Lower leg skin (tissue), 4 donors: ENCODE measurements at places on chromosomes 1 and 21. TPM values are rescaled to one million over a fixed set of nuclear protein-coding genes. Genes with fewer than 3 reads are reported as not detected.

DNA sequence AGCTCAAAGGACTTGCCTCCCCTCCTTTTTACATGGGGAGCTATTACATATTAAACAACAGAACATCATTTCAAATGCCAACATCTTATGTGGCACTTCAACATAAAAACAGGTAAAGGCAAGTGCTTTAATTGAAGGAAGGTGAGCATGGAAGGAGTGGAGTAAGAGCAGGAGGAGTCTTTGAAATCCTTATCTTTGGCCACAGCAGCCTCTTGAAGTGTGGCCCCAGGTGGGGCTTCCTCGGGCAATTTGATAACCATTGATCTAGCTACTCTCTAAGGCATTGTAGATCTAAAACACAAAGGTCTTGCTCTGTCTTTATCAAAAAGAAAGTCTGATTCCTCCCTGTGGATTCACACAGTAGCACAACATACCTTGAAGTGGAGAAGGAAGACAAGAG is 70.9 kb upstream of the PPP2R5A start:
- DNase-seq: no peak

- peak; percentile 55 for DNase-seq
Observed at GRCh38 chr1:182601416-182601786, 2.8 kb downstream of the RGS16 start.

DNA sequence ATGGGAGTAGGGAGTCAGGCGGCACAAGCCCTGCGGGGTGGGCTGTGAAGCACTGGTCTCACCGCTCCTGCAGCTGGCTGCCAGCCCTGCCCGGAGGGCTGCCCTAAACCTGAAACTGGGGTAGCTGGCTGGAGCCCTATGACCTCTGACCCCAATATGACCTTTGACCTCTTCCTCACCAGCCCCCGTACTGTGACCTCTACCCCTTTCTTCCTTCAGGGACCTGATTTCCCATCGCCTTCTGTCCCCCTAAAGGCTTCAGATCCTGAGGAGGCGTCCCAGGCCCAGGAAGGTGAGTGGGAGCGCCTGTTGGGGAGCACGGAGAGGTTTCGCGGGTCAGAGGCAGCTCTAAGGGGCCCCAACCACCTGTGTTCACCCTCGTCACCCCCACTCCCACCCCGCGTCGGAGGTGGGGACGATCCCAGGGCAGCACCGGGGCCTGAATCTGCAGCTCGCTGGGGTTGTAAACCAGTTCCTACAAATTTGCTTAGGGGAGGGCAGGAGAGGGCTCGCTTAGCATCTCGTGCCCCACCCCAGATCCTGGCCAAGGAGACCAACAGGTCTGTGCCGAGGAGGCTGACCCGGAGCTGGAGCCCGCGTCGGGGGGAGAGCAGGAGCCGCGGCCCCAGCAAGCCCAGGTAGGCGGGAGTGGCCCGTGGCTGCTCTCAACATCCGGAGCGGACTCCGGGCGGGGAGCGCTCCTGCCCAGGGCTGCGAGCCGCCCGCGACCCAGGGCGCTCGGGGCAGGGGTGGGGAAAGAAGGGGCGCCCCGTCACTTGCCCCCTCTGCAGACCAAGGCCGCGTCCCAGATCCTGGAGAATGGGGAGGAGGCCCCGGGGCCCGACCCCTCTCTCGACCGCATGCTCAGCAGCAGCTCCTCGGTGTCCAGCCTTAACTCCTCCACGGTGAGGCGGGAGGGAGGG is 7.3 kb downstream of the SYTL1 start:
- no peak for DNase-seq

DNA sequence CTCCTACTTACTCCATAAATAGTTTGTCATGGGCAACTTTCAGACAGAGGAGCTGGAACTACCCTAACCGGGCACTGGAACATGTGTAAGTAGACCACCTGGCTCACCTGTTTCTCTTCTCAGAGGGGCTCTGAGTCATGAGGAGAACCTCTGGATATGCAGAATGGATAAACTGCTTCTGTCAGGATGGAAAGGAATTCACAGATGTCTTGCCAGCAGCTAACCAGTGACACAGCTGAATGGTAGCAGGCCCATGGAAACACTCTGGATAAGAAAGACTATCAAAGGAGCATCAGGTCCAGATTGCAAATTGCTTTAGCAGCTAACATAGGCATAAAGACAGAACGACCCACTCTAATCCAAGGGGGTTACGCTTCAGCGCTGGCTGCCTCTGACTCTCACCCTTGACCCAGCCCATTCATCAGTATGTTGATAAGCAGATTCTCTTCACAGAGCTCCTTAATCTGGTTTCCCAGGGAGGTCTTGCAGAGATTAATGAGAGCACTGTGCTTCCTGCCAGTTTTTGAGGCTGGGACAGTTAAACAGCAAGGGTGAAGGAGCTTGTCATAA is 54.2 kb downstream of the HIVEP3 start:
- DNase-seq: no peak

DNA sequence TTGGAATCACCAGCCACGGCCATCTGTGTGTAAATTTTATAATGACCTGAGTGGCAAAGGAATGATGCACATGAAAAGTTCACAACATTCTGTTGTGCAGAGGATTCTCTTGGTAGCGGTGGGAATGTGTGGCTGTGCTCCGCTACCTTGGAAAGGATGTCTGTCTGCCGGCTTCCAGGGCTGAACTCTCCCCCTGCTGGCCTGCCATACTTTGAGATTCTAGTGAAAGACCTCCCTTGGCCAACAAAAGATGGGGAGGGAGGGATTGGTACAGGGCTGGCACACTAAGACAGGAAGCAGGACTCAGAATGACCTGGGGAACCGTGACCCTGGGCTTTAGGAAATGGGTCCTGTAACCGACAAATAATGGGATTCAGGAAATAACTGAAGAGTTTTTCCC is 194.5 kb upstream of the PLD5 start:
- no peak for DNase-seq

The DMRTA2 gene
- total RNA-seq: 0.23 TPM

- no peak for DNase-seq
Observed at GRCh38 chr1:8671306-8671917, 146.0 kb downstream of the RERE start.

DNA sequence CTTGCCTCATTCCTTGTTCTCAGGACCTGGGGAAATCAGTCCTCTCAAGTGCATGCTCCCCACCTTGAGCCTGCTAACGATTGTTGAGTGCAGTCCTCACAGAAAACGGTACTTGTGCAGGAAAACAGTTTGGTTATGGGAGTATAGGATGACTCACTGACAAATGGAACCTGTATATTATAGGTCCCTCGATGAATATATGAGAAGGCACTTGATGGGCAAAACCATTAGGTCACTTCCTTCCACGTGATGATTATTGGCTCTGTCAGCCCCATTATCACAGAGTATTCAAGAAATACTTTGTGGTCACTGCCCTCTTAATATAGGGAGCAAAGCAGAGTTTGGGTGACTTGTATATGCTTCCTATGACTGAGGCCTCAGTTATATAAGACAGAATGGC is 6.2 kb downstream of the CCDC17 start:
- no peak for DNase-seq

The FALEC gene
- not detected for total RNA-seq

The TTLL10 gene
- not detected for total RNA-seq

GRCh38 chr1:41856944-41857285 is 61.8 kb downstream of the HIVEP3 start:
- DNase-seq: no peak

- no peak for DNase-seq
Observed at GRCh38 chr1:193626695-193627094, 440.3 kb upstream of the B3GALT2 start.

- DNase-seq: no peak
Observed at GRCh38 chr1:5502311-5503194, 489.7 kb downstream of the NPHP4 start.

GRCh38 chr1:3671371-3672180 is 19.3 kb downstream of the TP73 start:
- DNase-seq: no peak

GRCh38 chr1:63643926-63644325 is 50.7 kb downstream of the PGM1 start:
- DNase-seq: no peak

DNA sequence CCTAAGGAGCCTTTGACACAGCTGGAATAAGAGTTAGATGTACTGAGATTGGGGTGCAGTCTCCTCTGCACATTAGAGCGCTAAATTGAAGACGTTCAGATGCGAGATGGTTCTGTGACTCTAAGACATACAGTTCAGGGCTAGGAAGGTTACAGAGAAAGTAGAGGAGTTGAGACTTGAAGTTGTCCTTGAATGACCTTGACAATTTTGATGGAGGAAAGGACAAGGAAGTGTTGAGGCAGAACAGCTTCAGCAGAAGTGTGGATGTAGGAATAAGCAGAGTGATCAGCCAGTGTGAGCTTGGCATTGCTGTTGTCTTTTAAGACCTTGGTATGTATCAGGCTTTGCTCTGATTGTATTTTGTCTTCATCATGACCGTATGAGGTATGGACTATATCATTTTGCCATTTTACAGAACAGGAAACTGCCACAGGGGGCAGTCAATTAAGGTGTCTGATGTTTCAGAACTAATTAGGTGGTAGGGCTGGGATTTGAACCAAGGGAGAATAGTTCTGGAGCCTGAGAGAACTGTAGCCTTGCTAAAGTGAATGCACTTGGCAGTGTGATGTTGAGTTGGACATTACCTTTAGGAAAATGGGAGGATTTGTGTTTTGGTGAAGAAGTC is 9.2 kb downstream of the TTF2 start:
- no peak for DNase-seq

GRCh38 chr21:37827913-37828312 is 88.3 kb downstream of the KCNJ6 start:
- no peak for DNase-seq

DNA sequence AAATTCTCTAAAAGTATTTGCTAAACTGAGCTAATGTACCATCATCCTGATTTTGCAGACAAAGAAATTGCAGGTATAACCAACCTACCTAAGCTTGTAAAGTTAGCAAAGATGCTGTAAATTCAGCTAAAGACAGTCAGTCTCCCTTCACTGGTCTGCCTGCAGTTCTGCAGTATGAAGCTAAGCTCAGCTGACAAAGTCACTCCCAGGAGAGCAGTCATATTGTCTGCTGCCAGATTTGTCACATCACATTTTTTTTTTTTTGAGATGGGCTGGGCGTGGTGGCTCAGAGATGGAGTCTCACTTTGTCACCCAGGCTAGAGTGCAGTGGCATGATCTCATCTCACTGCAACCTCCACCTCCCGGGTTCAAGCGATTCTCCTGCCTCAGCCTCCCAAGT is 8.9 kb upstream of the CMPK1 start:
- no peak for DNase-seq

GRCh38 chr1:73674945-73675561 is 522.9 kb downstream of the LRRIQ3 start:
- DNase-seq: no peak

The OR10T2 gene
- not detected for total RNA-seq

DNA sequence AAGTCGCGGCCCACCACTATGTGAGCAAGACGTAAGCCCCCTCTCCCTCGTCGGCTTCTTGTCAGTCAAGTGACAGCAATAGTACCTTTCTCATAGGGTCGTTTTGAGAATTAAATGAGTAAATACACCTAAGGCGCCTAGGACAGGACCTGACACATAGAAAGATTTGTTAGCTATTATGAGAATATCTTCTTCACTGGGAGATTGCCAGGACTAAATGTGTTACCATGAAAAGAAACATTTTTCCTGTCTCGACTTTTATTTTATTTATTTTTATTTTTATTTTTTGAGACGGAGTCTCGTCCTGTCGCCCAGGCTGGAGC is 798 bp downstream of the PMF1 start:
- DNase-seq: no peak

- no peak for DNase-seq
Observed at GRCh38 chr1:181179987-181180365, 91.5 kb downstream of the IER5 start.

DNA sequence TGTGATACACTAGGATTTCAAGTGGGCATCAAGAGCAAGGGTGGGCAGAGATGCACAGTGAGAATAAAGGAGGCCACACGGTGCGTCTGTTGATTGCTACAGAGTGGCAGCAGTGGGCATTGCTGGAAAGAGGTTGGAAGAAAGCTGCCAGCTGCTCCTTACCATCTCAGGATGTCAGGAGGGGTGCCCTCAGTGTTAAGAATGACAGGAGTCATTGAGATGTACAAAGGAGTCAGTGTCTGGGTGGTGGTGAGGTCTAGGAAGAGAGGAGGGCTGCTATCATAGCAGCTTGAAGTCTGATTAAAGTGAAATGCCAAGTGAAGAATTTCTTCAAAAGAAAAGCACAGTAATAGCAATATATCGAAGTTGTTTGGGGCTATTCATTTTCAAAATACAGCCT is 992.7 kb downstream of the TTLL7 start:
- no peak for DNase-seq

- no peak for DNase-seq
Observed at GRCh38 chr1:202130816-202131522, 8.3 kb downstream of the GPR37L1 start.

DNA sequence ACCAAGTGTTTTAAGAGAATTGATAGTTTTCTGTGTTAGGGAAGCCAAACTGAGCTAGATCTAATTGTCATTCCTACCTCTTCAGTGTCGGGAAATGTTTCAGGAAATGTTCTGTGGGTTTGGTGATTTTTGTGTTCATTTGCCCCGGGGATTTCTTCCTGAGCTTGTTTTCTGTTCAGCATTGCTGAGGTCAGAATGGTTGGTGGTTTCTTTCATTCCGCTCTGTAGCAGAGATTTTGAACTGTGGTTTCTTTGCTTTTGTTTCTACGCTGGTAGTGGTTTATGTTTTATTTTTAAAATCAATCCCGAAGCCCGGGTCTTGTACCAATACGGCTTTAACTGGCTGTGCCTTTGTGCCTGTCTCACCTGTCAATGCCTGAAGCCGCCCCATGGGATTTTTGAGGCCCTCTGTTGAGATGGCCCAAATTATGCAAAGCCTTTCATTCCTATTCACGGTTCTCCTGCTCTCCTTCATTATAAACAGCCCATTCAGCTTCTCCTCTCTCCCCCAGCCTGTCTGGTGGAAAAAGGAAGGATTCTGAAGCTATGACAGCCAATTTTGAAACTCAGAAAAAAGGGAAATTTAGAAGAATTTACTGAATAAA is 417.2 kb upstream of the KAZN start:
- DNase-seq: no peak

The GJB3 gene
- total RNA-seq: 204 TPM

DNA sequence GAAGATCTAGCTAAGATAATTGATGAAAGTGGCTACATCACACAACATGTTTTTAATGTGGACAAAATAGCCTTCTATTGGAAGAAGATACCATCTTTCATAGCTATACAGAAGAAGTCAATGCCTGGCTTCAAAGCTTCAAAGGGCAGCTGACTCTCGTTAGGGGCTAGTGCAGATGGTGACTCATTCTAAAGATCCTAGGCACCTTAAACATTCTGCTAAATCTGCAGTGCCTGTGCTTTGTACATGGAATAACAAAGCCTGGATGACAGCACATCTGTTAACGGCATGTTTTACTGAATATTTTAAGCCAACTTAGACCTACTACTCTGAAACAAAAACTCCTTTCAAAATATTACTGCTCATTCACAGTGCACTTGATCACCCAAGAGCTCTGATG is 65.6 kb upstream of the USP24 start:
- no peak for DNase-seq

- DNase-seq: no peak
Observed at GRCh38 chr1:26824731-26825130, 1.8 kb upstream of the ZDHHC18 start.

DNA sequence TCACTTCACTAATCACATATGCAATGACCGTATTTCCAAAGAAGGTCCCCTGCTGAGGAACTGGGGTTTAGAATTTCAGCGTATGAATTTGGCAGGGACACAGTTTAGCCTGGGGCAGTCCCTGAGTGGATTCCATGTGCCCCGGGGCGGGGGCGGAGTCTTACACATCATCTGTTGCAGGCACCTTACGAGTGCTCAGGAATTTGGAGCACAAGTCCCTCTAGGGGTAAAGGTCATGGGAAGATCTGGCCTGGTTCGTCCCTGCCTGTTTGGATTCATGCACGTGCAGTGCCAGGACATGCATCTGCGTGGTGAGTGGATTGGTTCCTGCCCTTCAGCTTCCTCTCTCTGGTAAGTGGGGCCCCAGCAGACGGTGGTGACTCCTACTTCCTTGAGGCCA is 208.3 kb upstream of the C1orf174 start:
- DNase-seq: no peak
